Activated CD8-positive, alpha-beta memory T cell treated with anti-CD3 and anti-CD28 coated beads, Interleukin-2, amount 50 U/mL, for 48 hours (primary cell): ENCODE measurements at places on chromosomes 1 and 21.
A peak's percentile ranks its signal among the peaks of the same experiment; 100 is the strongest.

DNA sequence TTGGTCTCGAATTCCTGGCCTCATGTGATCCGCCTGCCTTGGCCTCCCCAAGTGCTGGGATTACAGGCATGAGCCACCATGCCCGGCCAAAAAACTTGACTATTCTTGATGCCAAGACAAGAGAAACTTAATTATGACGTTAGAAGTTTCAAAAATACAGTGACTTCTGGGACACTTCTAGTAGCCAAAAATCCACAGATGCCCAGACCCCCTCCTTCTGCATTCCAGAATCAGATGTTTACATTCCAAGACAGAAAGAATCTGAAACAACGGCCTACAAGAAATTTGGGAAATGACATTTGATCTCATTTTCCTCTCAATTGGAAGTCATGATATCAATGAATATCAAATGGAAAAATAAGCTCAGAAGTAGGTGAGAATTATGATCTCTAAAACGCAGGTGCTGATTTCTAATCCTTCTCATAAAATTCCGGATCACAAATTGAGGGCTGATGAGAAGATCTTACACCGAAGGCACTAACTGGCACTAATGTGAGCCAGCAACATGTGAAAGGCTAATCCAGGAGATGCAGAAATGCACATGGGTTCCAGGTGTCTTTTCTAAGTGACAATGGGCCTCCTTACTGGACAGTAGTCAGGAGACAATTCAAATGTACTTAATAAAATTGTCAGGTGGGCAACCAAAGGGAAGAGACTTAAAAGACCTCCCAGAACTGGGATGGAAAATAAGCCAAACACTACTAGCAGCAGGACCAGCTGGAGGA lies 5.5 kb downstream of the RAB29 start:
- DNase-seq, result no peak

- no peak for DNase-seq
Measured at GRCh38 chr1:221272940-221273339, 393.7 kb downstream of the HLX start.

GRCh38 chr1:151007853-151008243 lies 401 bp upstream of the PRUNE1 start:
- no peak for DNase-seq

DNA sequence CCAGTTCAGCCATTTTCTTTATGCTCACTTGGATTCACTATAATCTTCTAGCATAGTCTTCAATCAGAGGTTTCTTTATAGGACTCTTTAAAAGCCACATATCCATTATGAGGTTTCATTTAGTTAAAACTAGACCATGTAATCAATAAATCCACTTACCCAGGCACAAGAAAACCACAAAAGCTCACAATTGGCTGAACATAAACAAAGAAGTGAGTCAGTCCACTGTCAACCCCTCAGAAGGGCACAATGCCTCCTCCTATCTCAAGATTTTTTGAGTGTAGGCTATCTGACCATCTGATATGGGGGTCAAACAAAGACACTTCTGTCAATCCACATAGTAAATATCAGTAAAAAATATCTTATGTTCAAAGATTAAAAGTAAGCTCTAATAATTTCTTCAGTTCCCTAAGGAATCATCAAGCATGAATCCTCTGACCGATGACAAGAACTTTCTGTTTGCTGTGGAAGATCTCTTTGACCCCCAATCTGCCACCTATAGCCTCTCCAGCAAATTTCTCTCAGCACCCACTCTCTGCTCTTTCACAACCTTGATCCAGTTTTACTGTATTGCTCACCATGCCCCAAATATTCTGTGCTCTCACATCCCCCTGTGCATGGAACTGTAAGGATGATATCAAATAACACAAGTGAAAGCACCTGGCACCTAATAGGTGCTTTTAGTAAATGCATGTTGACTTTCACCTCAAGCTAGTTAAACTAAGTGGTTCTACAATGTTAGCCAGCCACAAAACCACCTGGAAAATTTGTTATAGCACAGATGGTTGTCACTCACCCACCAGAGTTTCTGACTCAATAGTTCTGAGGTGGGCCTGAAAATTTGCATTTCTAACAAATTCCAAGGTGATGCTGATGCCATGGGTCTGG lies 16.7 kb downstream of the RAB3B start:
- DNase-seq, result no peak

- DNase-seq, result no peak
Measured at GRCh38 chr1:224392411-224393249, 36.0 kb downstream of the CNIH4 start.

DNA sequence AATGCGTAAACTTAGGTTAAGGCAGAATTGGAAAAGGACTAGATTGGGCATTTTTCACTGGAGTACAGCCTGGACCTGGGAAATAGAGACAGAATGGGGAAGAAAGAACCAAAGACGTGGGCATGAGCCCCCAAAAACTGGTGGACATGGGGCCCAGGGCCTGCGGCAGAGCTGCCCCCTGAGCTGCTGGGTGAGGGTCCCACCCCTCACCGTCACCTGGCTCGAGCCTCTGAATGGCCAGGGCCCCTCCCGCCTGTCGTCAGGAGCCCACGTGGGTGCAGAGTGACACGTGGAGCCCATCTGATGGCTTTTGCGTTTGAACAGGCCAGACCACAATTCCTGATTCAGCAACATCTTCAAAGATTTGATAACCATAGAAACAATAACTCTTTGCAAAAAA lies 360.9 kb upstream of the VAMP3 start:
- DNase-seq, result peak; percentile 20

DNA sequence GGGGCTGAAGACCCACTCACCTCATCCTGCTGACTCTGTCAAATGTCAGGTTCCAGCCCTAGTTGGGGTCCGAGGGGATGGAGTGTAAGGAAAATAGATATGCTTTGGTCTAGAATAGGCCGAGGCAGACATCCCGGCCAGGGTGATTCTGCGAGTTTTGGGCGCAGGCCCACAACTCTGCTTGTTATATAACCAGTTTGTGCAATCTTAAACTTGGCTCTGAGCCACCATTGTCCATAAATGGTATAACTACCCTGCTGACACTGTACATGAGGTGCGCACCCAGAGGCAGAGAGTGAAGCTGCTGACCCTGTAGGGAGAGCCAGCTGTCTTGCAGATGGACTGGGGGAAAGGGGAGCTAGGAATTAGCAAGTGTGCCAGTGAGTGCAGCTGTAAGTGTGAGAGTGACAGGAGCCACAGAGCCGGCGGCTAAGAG lies 1388.8 kb downstream of the AMY1C start:
- no peak for DNase-seq

GRCh38 chr1:166083887-166084286 lies 82.9 kb downstream of the FAM78B start:
- DNase-seq, result no peak

DNA sequence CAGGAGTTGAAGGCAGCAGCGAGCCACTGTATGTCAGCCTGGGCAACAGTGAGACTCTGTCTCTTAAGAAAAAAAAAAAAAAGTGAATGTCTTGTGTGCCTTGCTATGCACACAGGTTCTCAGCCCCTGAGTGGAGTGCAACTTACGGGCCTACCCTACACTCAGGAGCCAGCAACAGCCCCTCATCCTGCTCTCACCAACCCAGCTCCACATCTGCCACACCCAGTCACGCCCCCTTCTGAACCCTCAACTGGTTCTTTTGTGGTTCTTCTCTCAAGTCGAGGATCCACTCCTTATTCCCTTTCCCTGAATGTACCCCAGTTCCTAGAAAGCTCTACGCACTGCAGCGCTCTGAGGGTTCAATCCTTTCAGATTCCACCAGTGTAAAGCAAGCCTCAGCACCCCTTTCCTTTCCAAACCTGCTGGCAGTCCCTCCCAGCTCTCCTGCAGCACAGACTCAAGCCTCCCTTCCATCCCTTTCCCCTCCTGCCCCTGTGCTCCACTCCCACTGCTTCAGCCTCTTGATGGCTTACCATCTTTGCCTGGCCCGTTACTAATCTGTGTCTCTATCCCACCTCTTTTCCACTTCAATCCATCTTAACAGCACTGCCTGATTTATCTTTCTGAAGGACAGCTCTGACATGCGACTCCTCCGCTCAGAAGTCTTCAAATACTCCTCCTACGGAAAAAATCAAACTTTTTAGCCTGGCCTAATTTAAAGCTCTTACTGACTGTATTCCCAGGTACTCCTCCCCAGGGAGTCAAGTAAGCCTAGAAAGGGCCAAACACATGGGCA lies 38.1 kb downstream of the GNB1 start:
- no peak for DNase-seq

DNA sequence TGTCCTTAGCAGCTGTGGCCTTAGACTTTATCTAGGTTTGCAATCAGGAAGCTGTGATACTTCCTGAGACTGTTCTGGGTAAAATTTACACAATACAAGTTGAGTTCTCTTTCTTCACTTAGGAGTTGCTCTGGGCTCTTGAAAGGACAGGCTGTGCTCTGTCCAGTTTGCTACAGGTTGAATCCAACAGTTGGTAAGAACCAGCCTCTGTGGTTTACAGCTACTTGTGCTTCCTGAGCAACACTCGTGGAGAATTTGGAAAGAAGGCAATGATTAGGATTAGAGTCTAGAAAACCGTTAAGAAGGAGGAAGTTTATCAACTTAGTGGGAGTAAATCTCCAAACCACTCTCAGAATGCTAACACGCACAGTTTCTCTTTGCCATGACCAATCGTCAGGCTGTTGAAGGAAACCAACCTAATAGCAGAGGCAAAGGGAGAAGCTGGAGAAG lies 26.8 kb downstream of the GFI1 start:
- no peak for DNase-seq

- DNase-seq, result no peak
Measured at GRCh38 chr1:12409681-12410080, 179.9 kb downstream of the VPS13D start.

GRCh38 chr1:56970280-56970679 lies 4.5 kb upstream of the C8B start:
- no peak for DNase-seq

- no peak for DNase-seq
Measured at GRCh38 chr1:185291652-185292051, 25.4 kb downstream of the IVNS1ABP start.

DNA sequence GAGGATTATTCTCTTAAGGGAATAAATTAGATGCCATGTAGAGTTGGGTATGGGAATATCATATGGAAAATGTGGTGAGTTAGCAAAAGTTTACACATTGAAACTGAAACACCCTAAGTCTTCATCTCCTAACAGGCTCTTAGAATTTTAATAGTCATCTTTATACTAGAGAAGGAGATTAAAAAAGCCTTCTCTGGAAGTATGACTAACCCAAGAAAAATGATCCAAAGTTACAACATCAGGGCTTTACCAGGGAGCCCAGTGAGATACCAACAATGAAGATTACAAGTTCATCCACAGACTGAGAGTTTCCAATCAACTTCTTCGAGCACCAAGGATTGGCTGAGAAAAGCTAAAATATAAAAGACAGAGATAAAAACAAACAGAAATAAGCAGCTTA lies 70.0 kb upstream of the KIAA0040 start:
- no peak for DNase-seq

- DNase-seq, result no peak
Measured at GRCh38 chr1:56216218-56216617, 363.1 kb downstream of the PLPP3 start.

- peak; percentile 94 for DNase-seq
Measured at GRCh38 chr1:12173631-12174121, 6.9 kb downstream of the TNFRSF1B start.

DNA sequence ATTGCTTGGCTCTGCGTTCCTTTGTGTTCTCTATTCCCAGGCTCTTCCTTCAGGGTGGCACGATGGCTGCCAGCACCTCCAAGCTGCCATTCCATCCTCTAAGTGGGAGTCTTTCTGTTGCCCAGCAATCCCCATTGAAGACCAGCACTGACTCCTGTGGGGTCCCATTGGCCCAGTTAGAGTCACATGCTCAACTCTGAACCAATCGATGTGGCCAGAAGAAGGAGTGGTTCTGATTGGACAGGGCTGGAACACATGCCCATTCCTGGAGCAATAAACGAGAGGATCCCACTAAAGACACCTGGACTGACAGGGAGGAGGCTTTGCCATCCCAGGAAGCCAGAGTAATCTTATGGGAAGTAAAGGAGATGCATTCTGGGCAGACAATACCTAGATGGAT lies 97.2 kb upstream of the IGSF21 start:
- no peak for DNase-seq

- DNase-seq, result no peak
Measured at GRCh38 chr1:87149241-87150041, 179.2 kb upstream of the LMO4 start.

GRCh38 chr1:219387211-219387610 lies 213.5 kb downstream of the LYPLAL1 start:
- no peak for DNase-seq

- DNase-seq, result no peak
Measured at GRCh38 chr1:83543222-83543973, 455.5 kb downstream of the TTLL7 start.

- DNase-seq, result no peak
Measured at GRCh38 chr1:201455098-201455497, 13.9 kb downstream of the PHLDA3 start.

DNA sequence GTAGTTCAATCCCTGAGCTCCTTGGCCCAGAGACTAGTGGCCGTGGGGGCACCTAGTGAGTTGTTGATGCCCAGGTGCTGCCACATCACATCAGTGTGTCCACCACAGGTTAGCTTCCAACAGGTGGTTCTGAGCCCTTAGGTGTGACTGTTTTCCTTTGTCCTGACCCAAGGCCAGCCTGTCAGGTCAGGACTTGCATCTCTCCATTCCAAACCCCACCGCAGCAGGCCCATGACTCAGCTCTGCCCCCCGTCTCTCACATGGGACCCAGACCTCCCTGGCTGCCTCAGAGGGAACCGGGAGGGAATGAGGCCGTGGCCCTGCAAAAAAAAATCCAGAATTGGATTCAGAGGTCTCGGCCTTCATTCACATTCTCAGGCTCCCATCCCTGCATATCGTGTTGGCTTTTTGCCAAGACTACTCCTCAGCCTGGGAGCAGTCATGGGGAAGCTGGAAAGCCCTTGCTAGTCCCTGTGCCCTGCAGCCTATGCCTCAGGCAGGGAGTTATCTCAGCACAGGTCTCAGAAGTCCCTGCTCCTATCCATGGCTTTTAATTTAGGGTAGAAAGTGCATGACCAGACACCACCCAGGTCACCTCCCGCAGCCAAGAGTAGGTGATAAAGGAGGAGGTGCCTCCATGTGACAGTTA lies 7.2 kb downstream of the INAVA start:
- DNase-seq, result no peak

GRCh38 chr1:184958554-184959353 lies 15.6 kb downstream of the NIBAN1 start:
- DNase-seq, result no peak

GRCh38 chr1:161763522-161764098 lies 2.5 kb upstream of the ATF6 start:
- no peak for DNase-seq

GRCh38 chr1:231376875-231377549 lies 38.9 kb downstream of the SPRTN start:
- DNase-seq, result no peak

- peak; percentile 69 for DNase-seq
Measured at GRCh38 chr1:91732291-91733107, 153.5 kb downstream of the TGFBR3 start.

DNA sequence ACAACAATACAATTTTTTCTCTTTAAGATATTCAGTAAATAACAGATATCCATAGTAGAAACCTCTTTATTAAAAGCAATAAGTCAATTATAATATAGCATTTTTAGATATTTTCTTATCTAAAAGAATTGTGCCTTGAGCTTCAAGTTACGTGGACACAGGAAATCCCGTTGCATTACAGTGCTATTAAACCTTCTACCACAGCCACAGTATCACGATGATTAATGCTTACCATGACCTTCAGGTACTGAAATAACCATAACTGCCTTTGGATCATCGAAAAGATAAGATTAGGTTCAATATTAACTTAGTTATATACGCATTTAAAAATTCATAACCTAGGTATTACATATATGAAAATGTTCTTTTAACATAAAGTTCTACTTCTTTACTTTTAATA lies 17.9 kb downstream of the B3GALNT2 start:
- DNase-seq, result no peak
